RWPE1 (cell line): ENCODE measurements at places on chromosomes 12 and 14.

GRCh38 chr12:28780096-28780495, 369.0 kb upstream of the FAR2 start:
- peak; percentile 8 for DNase-seq

DNA sequence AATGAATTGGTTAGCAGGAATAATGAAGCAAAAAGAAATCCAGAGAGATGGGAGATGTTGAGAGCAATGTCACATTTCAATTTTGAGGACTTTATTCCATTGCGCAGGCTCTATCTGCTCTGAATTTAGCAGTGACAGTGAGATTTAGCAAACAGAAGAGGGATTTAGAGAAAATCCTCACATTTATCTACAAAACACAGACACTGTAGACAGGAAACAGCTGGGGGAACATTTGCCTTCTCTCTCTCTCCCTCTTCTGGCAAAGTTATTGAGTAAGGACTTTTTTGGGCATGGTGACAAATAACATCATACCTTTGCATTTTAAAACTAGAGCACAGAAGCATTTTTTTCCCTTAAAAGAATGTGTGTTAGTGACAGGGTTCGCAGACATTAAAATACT, at the start of gene IGF1:
TSS of gene IGF1 (minus strand) at position 158 of the 400 bp plus-strand sequence. CDS start 182 bp downstream, outside the sequence.
- no peak for DNase-seq

DNA sequence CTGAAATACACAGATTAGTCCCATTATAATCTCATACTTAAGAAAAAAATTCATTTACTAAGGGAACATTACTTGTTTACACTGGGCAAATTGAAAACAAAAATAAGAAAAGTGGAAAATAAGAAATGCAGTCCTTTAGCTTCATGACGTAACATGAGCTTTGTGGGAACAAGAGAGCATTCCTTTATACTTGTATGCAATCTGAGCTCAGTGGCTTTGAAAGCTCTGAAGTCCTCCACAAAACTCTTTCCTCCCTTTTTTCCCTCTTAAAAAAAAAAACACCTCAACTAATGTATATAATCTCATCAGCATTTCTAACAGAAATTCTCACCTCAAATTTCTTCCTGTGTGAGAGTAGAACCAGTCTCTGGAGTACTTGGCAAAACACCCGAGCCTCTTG, 76.9 kb upstream of the OTX2 start:
- no peak for DNase-seq

- DNase-seq = no peak
Measured at GRCh38 chr12:89475203-89475990, 49.2 kb downstream of the GALNT4 start.

- no peak for DNase-seq
Measured at GRCh38 chr14:94449930-94450329, 2.7 kb downstream of the SERPINA11 start.

GRCh38 chr12:92111256-92111655, 34.4 kb downstream of the BTG1 start:
- DNase-seq = no peak

- DNase-seq = no peak
Measured at GRCh38 chr14:32085182-32085844, 8.2 kb downstream of the ARHGAP5 start.

DNA sequence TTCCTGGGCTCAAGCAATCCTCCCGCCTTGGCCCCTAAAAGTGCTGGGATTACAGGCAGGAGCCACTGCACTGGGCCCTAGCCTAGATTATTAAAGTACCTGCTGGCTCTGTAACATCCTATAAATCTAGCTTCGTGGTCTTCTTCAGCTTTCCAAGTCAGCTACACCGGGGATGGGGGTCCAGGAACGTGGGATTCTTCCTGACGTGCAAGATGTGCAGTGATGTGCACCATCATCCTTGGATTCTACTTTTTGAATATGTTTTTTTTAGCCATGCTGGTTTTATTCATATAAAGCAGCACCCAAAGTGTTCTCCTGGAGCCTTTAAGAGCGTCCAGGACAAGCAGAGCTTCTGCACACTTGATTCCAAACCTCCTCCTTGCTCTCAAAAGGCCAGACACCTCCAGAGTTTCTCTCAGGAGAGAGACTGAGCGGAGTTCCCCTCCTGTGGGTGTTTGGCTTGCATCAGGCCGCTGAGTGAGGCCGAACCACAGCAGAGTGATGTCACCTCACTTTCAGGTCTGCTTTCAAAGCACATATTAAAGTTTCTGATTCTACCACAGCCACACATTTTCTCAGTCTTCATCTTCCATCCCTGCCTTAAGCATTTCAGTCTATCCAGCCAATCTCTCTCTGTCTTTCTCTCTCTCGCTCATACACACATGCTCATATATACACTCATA, 33.4 kb downstream of the VCPKMT start:
- DNase-seq = no peak

- no peak for DNase-seq
Measured at GRCh38 chr14:26382901-26383685, 214.7 kb downstream of the NOVA1 start.

GRCh38 chr14:22556990-22557623, 31.9 kb downstream of the DAD1 start:
- peak; percentile 70 for DNase-seq

- no peak for DNase-seq
Measured at GRCh38 chr12:119204131-119204530, 25.4 kb downstream of the HSPB8 start.

GRCh38 chr12:109718390-109718789, 4.8 kb downstream of the FAM222A start:
- DNase-seq = no peak

- no peak for DNase-seq
Measured at GRCh38 chr14:66043921-66044320, 442.2 kb upstream of the CCDC196 start.

- no peak for DNase-seq
Measured at GRCh38 chr14:105818712-105819005, 292.3 kb downstream of the TMEM121 start.

DNA sequence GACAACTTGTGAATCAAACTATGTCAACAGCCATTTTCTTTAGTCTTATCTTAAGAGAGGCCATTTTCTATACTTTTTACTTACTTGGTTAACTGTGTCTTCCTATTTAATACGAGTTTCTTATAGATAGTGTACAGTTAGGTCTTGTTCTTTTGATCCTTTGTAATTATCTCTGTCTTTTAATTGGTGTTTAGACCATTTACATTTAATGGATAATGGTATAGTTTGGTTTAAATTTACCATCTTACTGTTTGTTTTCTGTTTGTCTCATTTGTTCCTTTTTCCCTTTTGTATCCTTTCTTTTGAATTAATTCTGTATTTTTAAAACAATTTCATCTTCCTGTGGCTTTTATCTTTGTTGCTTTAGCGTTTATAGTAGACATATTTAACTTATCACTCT, 19.4 kb downstream of the RAB3IP start:
- no peak for DNase-seq

GRCh38 chr12:65443038-65443437, 164.6 kb downstream of the MSRB3 start:
- no peak for DNase-seq

DNA sequence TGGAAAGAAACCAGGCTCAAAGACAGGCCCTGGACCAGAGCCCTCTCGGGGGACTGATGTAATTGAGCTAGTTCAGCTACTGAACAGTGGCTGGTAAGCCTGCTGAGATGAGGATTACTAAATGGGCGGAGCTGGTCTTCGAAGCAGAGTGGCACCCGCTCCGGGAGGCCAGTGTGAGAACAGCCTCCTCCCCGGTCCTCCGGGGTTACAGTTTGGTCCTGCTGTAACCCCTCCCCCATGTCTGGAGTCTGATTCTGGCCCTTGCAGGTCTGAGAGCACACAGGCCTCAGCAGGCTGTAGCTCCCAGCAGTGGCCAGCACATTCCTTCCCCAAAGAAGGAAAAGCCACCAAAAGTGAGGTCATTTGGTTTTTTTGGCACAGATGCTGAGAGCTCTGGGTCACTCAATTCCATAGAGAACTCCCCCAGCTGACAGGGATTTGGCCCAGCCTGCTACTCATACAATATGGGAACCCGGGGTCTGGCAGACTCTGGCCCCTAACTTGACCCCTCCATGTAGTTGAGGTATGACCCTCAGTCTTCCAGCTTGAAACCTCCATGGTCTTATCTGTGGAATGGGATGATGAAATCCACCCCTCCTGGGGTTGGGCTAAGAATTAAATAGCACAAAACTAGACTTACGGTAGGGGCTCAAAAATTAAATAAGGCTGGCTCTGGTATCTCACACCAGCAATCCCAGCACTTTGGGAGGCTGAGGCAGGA, 39.0 kb downstream of the ACTN1 start:
- DNase-seq = peak; percentile 70
